Keratinocyte (primary cell): ENCODE measurements at places on chromosomes 3 and 15.

DNA sequence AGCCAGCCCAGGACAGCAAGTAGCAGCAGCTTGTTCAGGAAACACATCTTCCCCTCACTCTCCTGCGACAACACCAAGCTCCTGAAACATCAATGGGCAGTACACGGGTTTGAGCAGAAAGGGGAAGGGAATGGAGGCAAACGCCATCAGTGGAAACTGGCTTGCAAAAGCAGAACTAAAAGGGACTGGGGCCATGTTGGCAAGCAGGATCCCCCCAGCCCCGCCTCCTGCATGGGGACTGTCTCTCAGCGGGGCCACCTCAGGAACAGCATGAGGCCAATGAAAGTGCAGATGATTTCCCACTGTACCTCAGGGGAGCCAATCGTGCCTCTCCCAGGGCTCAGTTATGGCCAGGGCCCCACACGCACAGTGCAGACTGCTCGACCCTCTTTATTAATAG, 6.8 kb downstream of the CDAN1 start:
- no peak overlapping the region for H3K4me3 ChIP-seq
- no peaks in the 10 kb centered on the region for H3K4me1 ChIP-seq

- H3K27ac ChIP-seq = no peak overlapping the region
- H3K4me3 ChIP-seq = no peak overlapping the region
- no peaks in the 10 kb centered on the region for H3K4me1 ChIP-seq
- no peak for DNase-seq
- H3K27me3 ChIP-seq = no peaks in the 10 kb centered on the region
These were observed 68.7 kb downstream of the AP4E1 start for GRCh38 chr15:50977162-50977561.

GRCh38 chr15:31587583-31587982, 260.9 kb downstream of the KLF13 start:
- H3K4me1 ChIP-seq = no peaks in the 10 kb centered on the region
- H3K27ac ChIP-seq = no peak overlapping the region
- H3K27me3 ChIP-seq = peaks cover 6% of the 10 kb centered on the region
- H3K36me3 ChIP-seq = no peaks in the 10 kb centered on the region
- DNase-seq = no peak

GRCh38 chr3:46524008-46524407, 26.2 kb downstream of the RTP3 start:
- H3K27ac ChIP-seq = no peak overlapping the region
- H3K27me3 ChIP-seq = no peaks in the 10 kb centered on the region
- peaks cover 10% of the 10 kb centered on the region for H3K4me1 ChIP-seq
- H3K36me3 ChIP-seq = no peaks in the 10 kb centered on the region
- no peak overlapping the region for H3K4me3 ChIP-seq

DNA sequence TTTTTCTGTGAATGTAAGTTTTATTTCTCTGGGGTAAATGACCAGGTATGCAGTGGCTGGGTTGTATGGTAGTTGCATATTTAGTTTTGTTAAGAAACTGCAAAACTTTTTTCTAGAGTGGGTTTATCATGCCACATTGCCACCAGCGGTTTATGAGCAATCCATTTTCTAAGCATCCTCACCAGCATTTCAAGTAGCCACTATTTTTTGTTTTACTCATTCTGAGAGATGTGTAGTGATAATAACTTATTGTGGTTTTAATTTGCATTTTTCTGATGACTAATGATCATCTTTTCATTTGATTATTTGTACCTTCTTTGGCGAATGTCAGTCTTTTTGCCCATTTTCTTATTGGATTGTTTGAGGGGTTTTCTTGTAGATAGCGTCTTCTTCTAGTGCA, 56.2 kb downstream of the SPRED1 start:
- H3K4me3 ChIP-seq = no peak overlapping the region
- H3K36me3 ChIP-seq = no peaks in the 10 kb centered on the region
- no peak overlapping the region for H3K27ac ChIP-seq
- H3K27me3 ChIP-seq = no peaks in the 10 kb centered on the region

GRCh38 chr15:25060996-25061620, 106.3 kb downstream of the SNRPN start:
- no peak overlapping the region for H3K27ac ChIP-seq
- DNase-seq = no peak
- no peak overlapping the region for H3K4me3 ChIP-seq
- H3K27me3 ChIP-seq = no peaks in the 10 kb centered on the region

GRCh38 chr3:133958071-133958805, 62.6 kb upstream of the RAB6B start:
- H3K4me3 ChIP-seq = no peak overlapping the region
- DNase-seq = no peak
- no peak overlapping the region for H3K27ac ChIP-seq
- peaks cover 4% of the 10 kb centered on the region for H3K4me1 ChIP-seq

- H3K27ac ChIP-seq = no peak overlapping the region
- H3K36me3 ChIP-seq = no peaks in the 10 kb centered on the region
- H3K4me1 ChIP-seq = no peaks in the 10 kb centered on the region
- no peak for DNase-seq
These were observed 78.4 kb downstream of the PCSK6 start for GRCh38 chr15:101411085-101411484.

- H3K36me3 ChIP-seq = no peaks in the 10 kb centered on the region
- no peak overlapping the region for H3K4me3 ChIP-seq
- H3K4me1 ChIP-seq = no peaks in the 10 kb centered on the region
- H3K27me3 ChIP-seq = peaks cover under 1% of the 10 kb centered on the region
These were observed 208.3 kb upstream of the UBE2E2 start for GRCh38 chr3:22994781-22995180.

DNA sequence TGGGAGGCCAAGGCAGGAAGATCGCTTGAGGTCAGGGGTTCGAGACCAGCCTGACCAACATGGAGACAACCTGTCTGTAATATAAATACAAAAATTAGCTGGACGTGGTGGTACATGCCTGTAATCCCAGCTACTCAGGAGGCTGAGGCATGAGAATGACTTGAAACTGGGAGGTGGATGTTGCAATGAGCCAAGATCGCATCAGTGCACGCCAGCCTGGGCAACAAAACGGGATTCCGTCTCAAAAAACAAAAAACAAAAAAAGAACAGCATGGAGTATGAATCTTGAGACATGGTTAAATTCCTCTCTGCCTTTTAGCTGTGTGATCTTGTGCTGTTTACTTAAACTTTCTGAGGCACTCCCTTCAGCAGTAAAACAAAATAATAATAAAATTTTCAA, 244.9 kb downstream of the FGF12 start:
- H3K27ac ChIP-seq = no peak overlapping the region
- H3K36me3 ChIP-seq = no peaks in the 10 kb centered on the region
- H3K4me3 ChIP-seq = no peak overlapping the region
- H3K4me1 ChIP-seq = no peaks in the 10 kb centered on the region
- no peaks in the 10 kb centered on the region for H3K27me3 ChIP-seq

DNA sequence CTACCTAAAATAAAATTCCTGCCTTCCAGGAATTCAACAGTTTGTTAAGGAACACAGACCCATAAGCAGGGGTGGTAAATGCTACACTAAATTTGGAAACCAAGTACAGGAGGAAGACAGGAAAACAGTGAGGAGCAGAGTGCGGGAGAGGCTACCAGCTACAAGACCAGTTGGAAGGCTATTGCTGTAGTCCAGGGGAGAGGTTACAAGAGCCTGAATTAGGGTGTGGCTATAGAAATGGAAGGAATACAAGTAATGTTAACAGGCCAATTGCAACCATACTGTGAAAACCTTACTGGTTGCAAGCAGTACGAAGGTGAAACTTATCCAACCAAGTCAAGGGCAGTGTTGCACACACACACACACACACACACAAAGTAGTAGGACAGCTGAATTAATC, 880 bp upstream of the ARMC8 start:
- peaks cover 3% of the 10 kb centered on the region for H3K36me3 ChIP-seq
- H3K27me3 ChIP-seq = no peaks in the 10 kb centered on the region
- peak overlapping the region; percentile 88 for H3K4me3 ChIP-seq
- peaks cover 28% of the 10 kb centered on the region for H3K4me1 ChIP-seq
